Fibroblast of skin of scalp (primary cell): ENCODE measurements at places on chromosomes 3 and 15.

- DNase-seq: no peak
These were observed 20.9 kb upstream of the VPS33B start for GRCh38 chr15:91043202-91043874.

GRCh38 chr15:49471733-49472132 lies 48.7 kb downstream of the FGF7 start:
- DNase-seq: no peak

- peak; percentile 98 for DNase-seq
These were observed 54.0 kb downstream of the DUT start for GRCh38 chr15:48385031-48385830.

GRCh38 chr3:171849617-171850319 lies 6.6 kb downstream of the TMEM212 start:
- DNase-seq: no peak
